Ovary (tissue), 10 donors: ENCODE measurements at places on chromosomes 6 and 20. TPM values are rescaled to one million over a fixed set of nuclear protein-coding genes. Genes with fewer than 3 reads are reported as not detected.
A peak's percentile ranks its signal among the peaks of the same experiment; 100 is the strongest.

TRIM31 gene
- not detected for polyA plus RNA-seq

OR2H1 gene
- not detected for polyA plus RNA-seq

- no peak for DNase-seq
These were observed 100.3 kb upstream of the MTHFD1L start for GRCh38 chr6:150765067-150765764.

DNA sequence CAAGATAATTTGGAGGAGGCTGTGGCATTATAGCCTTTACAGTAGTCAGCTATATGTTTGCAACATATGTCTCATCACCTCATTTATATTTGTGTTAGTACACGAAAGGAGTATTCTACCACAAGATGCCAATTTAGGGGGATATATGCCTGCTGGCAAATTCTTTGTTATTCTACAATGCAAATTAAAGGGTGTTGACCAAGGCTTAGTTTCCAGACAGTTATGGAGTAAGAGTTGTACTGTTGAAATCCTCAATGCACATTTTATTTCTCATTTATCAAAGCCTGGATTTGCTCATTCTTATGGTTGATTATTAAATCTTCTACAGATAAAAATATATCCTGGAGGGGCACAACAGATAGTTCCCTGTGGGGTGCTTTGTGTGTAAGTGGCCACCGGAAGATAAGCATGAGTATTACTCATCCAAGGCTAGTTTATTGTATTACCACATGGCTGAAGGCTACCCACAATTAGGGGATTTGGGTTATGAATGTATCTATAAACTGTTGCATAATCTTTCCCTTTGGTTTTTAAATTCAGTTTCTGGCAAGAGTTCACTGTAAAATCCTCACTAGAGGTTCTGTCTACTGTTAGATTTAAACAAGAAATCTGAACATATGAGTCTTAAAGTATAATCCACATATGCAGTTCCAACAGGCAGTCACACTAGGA is 9.0 kb downstream of the CST9 start:
- no peak for DNase-seq

DNA sequence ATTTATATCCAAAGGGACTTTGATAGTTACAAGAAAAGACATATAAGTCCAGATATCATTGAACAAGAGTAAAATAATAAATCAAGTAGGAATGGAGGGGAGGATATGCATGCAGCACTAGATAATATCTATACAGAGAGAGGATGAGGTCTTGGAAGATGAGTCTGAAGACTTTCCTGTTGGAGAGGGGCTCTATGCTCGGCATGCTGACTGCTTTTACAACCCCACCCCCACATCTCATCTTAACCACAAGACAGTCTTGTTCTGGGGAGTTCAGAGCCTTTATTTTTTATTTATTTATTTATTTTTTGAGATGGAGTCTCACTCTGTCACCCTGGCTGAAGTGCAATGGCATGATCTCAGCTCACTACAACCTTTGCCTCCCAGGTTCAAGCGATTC is 48.4 kb upstream of the IER3 start:
- DNase-seq = no peak

GRCh38 chr6:45677381-45678284 is 299.9 kb upstream of the SUPT3H start:
- DNase-seq = no peak

- DNase-seq = no peak
These were observed 363.9 kb downstream of the PREX1 start for GRCh38 chr20:48463916-48464315.

DNA sequence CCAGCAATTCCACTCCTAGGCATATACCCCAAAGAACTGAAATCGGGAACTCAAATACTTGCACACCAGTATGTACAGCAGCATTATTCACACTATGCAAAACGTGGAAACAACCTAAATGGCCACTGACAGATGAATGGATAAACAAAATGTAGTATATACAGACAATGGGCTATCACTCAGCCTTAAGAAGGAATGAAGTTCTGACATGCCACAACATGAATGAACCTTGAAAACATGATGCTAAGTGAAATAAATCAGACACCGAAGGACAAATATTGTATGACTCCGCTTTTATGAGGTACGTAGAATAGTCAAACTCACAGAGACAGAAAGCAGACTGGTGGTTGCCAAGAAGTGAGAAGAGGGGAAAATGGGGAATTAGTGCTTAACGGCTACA is 59.1 kb upstream of the CCN6 start:
- DNase-seq = no peak

GRCh38 chr6:108985301-108985700 is 109.3 kb downstream of the SESN1 start:
- no peak for DNase-seq

- peak; percentile 87 for DNase-seq
These were observed 12.9 kb upstream of the TBC1D22B start for GRCh38 chr6:37244430-37245310.

DNA sequence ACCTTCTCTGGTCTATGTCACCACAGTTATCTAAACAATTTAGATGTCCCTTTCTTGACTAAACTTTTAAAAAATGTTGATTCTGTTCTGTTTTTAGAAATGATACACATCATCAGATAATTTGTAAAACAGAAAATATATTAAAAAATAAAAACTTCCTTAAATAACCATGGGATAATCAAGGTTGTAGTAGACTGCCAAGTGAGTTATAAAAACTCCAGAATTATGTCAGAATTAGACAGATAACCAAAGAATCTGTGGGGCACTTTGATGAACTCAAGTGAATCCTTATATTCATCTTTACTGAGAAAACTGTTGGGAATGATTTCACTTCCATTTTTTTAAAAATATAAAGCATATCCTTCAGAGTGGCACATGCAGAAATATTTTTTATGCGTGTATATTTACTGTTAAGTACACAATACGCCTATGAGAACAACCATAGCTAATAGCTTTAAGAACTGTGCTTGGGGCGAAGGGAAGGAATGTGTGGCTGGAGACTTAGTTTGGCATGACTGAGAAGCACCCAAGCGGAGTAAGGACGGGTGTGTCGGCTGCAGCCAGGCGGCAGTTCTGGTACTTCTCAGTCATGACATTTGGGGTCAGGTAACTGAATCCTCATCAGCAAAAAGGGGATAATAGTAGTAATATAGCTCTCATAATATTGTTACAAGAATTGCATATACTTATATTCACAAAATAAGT is 604.7 kb upstream of the CITED2 start:
- DNase-seq = no peak

GRCh38 chr6:154504102-154504501 is 6.4 kb downstream of the CNKSR3 start:
- DNase-seq = no peak

GRCh38 chr6:119834418-119834817 is 484.9 kb upstream of the MAN1A1 start:
- DNase-seq = no peak

- no peak for DNase-seq
These were observed 1.3 kb downstream of the COL19A1 start for GRCh38 chr6:69867639-69867976.
